ENCODE measurements at places on chromosomes 5 and 9.

DNA sequence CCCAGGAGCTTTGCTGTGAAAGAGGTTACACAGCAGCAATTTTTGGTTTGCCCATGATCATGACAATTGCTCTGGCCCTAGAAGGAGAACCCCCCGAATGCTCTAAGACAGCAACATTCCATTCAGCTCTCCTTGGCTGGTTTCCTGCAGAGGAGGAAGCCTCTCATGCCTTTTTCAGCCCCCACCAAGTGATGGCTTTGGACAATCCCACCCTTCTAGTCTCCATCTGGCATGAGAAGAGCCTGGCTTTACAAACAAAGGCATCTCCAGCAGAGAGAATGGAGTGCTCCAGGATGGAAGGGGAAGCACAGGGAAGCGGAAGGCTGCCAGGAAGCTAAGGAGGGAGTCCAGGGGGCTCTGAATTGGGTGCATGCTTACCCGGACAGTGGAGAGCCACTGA, 98.4 kb downstream of the CRB2 start:
- no peak for DNase-seq

DNA sequence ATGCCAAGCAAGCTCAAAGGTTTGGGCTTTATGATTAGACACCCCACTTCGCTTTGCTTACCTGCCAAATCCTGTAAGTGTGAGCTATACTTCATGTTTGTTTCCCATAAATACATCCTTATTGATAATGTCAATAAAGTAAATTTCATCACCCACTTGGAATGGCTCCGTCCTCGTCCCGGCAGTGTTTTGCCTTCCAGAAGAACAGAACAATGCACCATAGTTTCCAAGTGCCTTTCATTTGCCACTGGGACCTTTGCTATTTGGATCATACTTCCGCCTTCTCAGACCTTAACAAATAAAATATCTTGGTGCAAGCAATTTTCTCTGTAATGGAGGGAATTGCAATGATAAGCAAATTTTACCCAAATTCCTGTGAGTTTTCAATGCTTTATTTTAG, 229.3 kb downstream of the PIK3R1 start:
- DNase-seq, result no peak

DNA sequence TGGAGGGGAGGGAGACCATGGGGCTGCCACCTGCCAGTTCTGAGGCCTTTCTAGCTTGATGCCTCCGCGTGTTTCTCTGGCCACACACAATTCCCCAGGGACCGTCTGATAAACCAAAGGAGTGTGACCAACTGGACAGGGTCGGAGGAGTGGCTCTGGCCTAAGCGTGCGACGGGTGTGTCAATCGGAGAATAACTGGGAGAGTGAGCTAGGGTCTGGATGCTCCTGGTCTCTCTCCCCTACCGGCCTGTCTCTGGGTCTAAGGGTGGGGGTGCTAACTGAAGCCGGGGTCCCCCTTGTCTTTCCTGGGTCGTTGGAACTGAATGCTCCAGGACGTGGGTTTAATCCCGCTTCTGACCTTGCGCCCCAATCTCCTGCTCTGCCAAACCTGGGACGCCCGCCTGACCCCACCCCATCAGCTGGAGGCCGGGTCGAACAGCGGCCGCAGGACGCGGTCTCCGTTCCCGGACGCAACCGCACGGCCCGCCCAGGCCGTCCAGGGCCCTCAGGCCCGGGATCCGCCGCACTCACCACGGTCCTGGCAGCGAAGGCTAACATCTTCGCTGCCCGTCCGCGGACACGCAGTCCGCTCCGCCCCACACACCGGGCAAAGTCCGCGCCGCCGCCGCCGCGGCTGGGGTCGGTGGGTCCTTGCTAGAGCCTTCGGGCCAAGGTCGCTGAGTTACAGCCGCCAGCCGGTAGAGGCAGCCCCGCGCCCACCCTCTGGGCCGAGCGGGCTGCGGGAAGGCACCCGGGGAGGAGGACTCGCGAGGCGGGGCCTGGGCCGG, 447 bp downstream of the CRAT start:
- no peak for DNase-seq

- no peak for DNase-seq
Observed at GRCh38 chr5:131747180-131748105, 49.4 kb downstream of the FNIP1 start.

DNA sequence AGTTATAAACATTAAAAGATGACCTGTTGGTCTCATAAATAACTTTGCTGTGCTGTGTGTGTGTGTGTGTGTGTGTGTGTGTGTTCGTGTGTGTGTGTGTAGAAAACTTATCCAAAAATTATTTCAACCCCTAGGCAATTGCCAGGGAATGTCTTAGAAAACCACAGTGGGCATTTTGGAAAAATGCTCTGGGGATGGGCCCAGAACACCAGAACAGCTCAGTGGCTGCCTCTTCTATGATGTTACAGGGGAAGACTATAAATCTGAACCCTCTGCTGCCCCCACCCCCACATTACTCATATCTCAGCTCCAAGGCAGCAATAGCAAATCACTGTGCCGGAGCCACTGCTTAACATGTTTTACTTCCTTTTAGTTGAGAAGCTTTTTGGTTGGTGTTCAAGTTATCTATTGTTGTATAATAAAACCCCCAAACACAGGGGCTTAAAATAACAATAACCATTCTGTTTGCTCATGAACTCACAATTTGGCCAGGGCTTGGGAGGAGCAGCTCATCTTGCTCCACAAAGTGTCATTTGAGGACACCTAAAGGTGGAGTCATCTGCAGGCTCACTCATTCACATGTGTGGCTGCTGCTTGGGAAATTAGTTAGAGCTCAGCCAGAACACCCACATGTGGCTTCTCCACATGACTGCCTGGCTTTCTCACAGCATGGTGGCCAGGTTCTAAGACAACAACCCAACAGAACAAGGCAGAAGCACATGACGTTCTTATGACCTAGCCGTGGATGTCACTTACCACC, 40.4 kb downstream of the ACTBL2 start:
- no peak for DNase-seq

- no peak for DNase-seq
Observed at GRCh38 chr5:100472091-100472490, 63.1 kb upstream of the FAM174A start.

- DNase-seq, result no peak
Observed at GRCh38 chr9:4530375-4530774, 40.1 kb downstream of the SLC1A1 start.

- DNase-seq, result no peak
Observed at GRCh38 chr5:7218141-7218540, 177.8 kb upstream of the ADCY2 start.

- DNase-seq, result no peak
Observed at GRCh38 chr9:88773627-88774244, 217.5 kb upstream of the S1PR3 start.

DNA sequence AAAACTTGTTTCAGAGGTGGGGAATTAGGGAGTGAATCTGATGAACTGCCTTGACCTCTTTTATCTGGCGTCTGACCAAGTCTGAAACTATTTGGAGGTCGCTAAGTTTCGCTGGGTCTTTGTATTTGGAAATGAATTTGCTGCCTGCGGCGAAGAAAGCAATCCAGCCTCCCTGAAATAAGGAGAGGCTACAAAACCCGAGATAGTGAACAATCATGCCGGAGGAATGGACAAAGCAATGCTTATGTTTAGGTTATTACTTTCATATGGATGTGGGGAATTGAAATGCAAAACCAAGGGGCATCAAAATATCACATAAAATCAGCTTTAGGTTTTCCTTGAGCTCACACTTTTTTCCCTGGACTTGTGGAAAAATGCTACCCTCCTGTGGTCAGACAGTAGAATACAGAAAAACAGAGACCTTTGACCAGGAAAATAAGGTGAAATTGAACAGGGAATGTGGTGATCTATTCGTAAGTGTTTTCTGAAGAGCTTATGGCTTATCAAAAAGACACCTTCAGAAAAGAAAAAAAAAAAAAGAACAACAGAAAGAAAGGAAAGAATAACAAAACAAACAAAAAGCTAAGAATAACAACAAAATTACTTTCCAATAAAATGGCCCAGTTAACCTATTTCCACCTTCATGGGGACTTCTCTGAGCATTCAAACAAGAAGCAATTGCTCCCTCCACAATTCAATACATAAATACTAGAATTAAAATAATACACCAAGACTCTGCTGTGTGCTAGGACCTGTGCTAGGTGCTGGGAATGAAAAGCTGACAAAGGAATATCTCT, 68.6 kb upstream of the DPYSL3 start:
- DNase-seq, result peak; percentile 23

GRCh38 chr9:124624735-124624992, 117.5 kb upstream of the NR5A1 start:
- DNase-seq, result no peak

- DNase-seq, result no peak
Observed at GRCh38 chr9:124349675-124350493, 65.4 kb downstream of the PSMB7 start.

GRCh38 chr5:78753093-78753531, 104.5 kb upstream of the LHFPL2 start:
- no peak for DNase-seq
